Stimulated activated CD8-positive, alpha-beta memory T cell treated with anti-CD3 and anti-CD28 coated beads, Interleukin-4, amount 100 ng/mL, for 24 hours (primary cell): ENCODE measurements at places on chromosomes 6 and 20.

GRCh38 chr6:154479771-154480639 lies 30.5 kb downstream of the CNKSR3 start:
- no peak for DNase-seq

GRCh38 chr20:46400253-46400652 lies 6.2 kb downstream of the ELMO2 start:
- no peak for DNase-seq

- no peak for DNase-seq
Measured at GRCh38 chr6:97805596-97805995, 522.6 kb upstream of the MMS22L start.

DNA sequence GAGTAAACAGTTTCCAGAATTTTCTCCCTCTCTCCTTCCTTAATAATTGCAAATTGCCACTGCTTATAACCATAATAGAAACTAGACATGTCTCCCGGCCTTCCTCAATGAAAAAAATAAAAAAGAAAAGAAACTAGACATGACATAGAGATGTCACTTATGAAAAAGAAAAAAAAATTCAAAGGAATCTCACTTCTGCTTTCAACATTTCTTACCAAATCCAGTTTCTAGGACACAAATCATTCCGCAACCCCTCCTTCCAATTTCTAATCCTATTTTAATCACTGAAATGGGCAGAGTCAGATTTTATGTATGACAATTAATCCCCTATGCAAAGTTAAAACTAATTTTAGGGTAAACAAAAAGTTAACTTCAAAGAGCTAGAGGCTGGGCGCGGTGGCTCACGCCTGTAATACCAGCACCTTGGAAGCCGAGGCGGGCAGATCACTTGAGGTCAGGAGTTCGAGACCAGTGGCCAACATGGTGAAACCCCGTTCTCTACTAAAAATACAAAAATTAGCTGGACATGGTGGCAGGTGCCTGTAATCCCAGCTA lies 40.1 kb upstream of the EEF1A1 start:
- no peak for DNase-seq

DNA sequence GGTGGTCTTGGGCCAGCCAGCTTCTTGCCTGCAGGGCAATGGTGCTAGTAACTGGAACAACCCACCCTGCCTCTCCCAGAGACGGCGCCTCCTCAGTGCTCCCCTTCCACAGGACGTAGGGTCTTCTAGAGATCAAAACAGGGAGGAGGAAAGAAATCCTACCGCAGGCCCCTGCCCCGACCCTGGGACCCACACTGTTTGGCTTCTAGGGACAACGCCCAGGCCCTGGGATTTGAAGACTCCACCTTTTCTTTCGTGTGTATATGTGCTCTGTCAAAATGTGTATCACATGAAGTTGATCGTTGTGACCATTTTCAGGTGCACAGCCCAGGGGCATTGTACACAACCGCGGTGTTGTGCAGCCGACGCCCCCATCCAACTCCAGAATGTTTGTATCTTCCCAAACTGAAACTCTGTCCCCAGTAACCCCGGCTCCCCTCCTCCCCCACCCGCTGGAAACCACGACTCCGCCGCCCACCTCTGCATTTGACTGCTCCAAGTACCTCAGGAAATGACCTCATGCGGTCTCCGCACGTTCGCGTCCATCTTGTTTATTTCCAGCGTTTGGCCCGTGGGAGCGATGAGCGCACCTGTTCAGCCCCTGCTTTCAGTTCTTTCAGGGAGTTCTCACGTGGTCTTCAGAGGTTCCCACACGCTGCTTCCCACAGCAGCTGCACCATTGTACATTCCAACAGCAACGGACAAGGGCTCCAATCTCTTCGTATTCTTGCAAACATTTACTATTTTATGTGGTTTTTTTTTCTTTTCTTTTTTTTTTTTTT lies 3.4 kb upstream of the BHLHE23 start:
- DNase-seq, result peak; percentile 49
